T-cell (primary cell): ENCODE measurements at places on chromosomes 6 and 20.
A peak's percentile ranks its signal among the peaks of the same experiment; 100 is the strongest.

DNA sequence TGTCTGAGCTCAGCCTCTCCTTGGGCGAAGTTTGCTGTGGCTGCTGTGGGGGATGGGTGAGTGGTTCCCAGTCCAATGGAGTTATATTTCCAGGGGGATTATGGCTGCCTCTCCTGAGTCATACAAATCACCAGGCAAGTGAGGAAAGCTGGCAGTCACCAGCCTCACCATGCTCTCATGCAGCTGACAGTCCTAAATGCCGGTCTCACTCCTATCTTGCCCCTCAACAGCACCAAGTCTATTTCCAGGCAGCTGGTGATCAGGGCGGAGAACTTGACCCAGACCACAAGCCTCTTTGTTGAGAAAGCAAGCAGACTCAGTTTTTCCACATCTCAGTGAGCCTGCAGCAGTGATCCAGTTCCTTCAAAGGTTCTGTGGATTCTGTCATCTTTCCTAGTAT lies 98.9 kb downstream of the TBC1D32 start:
- DNase-seq: no peak

- DNase-seq: peak; percentile 94
These were observed at the start of gene TUBB for GRCh38 chr6:30719791-30720737. TSS of gene TUBB (plus strand) at chr6:30720352. CDS start at chr6:30720507, 155 bp downstream.

DNA sequence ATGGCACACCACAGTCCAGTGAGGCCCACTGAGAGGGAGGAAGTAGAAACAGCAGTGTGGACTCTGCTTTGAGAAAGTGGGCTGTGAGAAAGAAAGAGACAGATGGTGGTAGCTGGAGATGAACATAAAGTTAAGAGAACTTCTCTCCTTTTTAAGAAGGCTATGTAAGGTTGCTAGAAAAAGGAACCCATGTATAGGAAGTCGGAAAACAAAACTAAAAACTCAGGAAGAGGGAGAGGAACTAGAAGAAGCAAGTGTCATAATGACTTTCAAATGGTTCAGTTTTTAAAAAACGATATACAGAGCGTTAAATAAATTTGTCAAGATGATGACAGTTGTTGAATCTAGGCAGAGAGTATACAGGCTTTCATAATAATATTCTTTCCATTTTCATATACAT lies 25.4 kb upstream of the GMNN start:
- DNase-seq: no peak

DNA sequence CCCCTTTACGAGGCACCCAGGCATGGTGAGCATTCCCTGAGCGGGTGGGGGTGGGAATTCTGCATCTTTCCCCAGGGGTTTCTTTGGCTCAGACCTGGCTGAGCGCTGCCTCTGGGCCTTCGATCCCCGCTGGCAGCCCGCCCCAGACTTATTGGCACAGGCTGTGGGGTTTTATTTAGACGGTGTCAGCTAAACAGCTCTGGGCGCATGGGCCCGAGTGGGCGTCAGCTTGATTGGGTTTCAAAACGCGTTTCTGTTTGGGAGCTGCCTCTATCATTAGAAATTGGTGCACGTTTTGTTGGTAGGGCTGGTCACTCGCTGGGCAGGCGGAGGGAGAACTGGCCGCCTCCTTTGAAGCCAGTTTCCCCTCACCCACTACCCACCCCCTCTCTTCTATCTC lies 21.0 kb downstream of the PMEPA1 start:
- DNase-seq: no peak

- no peak for DNase-seq
These were observed 121.5 kb downstream of the PACRG start for GRCh38 chr6:162849269-162849668.

GRCh38 chr6:79943133-79943532 lies 4.2 kb downstream of the ELOVL4 start:
- no peak for DNase-seq

DNA sequence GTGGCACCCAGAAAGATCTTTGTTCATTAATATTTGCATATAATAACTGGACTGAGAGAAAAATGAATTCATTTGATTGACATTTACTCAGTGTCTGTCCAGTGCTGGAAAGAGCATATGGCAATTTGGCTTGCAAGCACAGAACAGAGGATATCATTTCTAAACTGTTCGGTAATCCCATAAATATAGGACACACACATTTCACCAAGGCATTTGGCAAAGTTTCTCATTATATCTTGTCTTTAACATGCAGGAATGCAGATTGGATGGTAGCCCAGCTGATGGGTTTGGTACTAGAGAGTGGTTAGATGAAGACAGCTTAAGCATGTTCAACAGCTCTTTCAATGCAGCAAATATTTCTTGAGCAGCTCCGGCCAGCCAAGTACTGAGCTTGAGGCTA lies 259.2 kb downstream of the PRKN start:
- DNase-seq: no peak

GRCh38 chr6:2744209-2744771 lies 6.4 kb downstream of the MYLK4 start:
- no peak for DNase-seq

DNA sequence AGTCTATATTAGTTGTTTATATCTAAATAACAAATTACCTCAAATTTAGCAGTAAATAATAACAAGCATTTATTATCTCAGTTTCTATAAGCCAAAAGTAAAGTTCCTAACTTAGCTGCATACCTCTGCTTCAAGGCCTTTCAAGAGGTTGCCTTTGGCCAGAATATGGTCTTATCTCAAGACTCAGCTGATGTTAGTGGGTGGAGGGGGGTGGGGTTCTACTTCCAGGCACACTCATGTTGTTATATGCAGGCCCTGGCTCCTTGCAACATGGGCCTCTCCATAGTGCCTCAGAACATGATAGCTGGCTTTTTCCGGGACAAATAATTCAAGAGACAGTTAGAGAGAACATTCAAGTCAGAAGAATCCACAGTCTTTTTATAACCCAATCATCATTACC lies 266.0 kb downstream of the ADGRB3 start:
- no peak for DNase-seq

- DNase-seq: no peak
These were observed 150.1 kb upstream of the PDE7B start for GRCh38 chr6:135701426-135701825.

DNA sequence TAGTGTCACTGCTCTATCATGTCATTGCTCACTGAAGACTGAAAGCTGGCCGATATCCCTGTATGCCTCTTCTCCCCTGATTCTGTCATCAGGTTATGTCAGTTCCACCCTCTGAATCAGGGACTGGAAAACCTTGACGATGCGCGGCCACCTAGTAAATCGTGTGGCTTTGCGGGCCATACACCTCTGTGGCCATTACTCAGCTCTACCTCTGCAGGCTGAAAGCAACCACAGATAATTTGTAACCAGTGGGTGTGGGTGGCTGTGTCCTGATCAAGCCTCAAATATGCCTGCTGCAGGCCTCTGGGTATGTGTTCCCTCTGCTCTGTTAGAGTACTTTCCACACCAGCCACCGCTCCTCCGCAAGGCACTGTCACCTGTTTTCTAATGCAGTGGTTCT lies 105.2 kb downstream of the GMPR start:
- no peak for DNase-seq

GRCh38 chr6:131966443-131966842 lies 15.3 kb upstream of the CCN2 start:
- DNase-seq: no peak

- no peak for DNase-seq
These were observed 88.3 kb downstream of the SH3BGRL2 start for GRCh38 chr6:79719248-79719960.

DNA sequence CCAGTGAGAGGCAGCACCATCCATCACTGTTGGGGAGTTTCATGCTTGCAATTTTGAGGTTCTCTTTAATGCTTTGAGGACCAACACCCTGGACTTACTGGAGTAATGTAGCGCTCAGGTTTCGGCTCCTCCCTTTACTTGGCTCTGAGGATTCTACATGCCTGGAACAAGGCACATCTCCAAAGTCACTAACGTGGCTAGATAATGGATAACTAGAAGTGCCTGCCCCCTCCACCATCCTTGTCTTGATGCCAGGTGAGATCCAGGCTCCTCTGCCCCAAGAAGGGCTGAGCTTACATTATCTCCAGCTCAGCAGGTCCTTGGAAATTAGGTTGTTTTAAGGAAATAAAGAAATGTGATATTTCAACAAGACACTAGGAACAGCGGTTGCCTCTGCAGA lies 75.5 kb upstream of the ZNFX1 start:
- DNase-seq: no peak

DNA sequence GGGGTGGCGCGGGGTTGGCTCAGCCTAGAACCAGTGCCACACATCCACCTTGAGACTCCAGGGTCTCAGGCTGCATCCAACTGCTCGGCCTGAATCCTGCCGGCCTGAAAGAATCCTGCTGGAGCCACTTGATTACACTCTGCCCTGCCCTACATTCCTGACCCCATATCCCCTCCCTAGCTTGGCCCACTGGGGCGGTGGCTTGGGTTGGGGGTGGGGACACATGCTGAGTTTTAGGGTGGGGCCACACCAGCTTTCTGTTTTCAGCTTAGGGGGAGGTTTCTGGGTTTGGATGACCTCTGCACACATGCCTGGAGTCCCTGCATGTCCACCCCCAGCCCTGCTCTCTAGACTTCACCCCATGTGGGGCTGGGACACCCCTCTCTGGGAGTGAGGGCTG lies 6.8 kb downstream of the ITPR3 start:
- no peak for DNase-seq

GRCh38 chr6:31356216-31356945 lies 598 bp downstream of the HLA-B start:
- no peak for DNase-seq

DNA sequence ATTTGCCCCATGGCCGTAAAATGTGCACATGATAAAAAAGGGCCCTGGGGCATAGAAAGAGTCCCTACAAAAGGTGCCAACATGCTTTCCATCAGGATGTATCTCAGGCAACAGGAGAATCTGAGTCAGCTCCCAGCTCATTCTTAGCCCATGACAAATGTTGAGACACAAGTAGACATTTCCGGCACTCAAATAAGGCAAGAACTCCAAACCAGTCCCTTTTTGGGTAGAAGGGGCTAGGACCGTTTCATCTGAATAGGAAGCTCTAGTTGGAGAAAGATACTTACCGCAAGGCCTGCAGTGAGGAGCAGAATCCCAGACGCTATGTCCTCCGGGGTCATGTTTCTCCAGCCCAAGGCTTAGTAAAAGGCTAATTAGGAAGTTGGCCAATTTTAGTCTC lies 261.0 kb upstream of the RIN2 start:
- DNase-seq: no peak
